Lower lobe of right lung (tissue), 2 donors: ENCODE measurements at places on chromosomes 3 and 15. TPM values are rescaled to one million over a fixed set of nuclear protein-coding genes. Genes with fewer than 3 reads are reported as not detected.

The FGF12 gene
- 3.9 TPM for total RNA-seq

The ZPLD1 gene
- total RNA-seq, result not detected

The DNAJA4 gene
- 34.4 TPM for total RNA-seq

The PDZRN3 gene
- total RNA-seq, result 16.0 TPM

The SNX33 gene
- total RNA-seq, result 28.9 TPM

The HRH1 gene
- 6.4 TPM for total RNA-seq

The USP50 gene
- not detected for total RNA-seq

The CACNA2D3 gene
- 3.6 TPM for total RNA-seq

The NR1I2 gene
- 0.21 TPM for total RNA-seq

The MED12L gene
- total RNA-seq, result 0.44 TPM

The ANP32A gene
- 129 TPM for total RNA-seq

The LEKR1 gene
- total RNA-seq, result 5.8 TPM

The LMOD3 gene
- total RNA-seq, result 0.12 TPM

The TICRR gene
- total RNA-seq, result 0.32 TPM

The KLF15 gene
- 40.1 TPM for total RNA-seq

The CIDEC gene
- total RNA-seq, result not detected

The EFCAB12 gene
- total RNA-seq, result 4.8 TPM

The C3orf52 gene
- total RNA-seq, result 16.4 TPM

The CCNB2 gene
- total RNA-seq, result 2.0 TPM

The WDR72 gene
- total RNA-seq, result 1.5 TPM

The CHL1 gene
- total RNA-seq, result 20.2 TPM

The SCAANT1 gene
- total RNA-seq, result not detected

The STRC gene
- not detected for total RNA-seq
